SK-N-MC (cell line): ENCODE measurements at places on chromosomes 7 and 10.

GRCh38 chr10:103373544-103373943, 5.8 kb downstream of the TAF5 start:
- DNase-seq, result no peak

GRCh38 chr10:132820056-132820455, 34.1 kb upstream of the NKX6-2 start:
- no peak for DNase-seq

- DNase-seq, result no peak
Observed at GRCh38 chr10:30431435-30431911, 2.5 kb upstream of the MAP3K8 start.

- DNase-seq, result no peak
Observed at GRCh38 chr10:21675157-21675796, 141.2 kb downstream of the MLLT10 start.

DNA sequence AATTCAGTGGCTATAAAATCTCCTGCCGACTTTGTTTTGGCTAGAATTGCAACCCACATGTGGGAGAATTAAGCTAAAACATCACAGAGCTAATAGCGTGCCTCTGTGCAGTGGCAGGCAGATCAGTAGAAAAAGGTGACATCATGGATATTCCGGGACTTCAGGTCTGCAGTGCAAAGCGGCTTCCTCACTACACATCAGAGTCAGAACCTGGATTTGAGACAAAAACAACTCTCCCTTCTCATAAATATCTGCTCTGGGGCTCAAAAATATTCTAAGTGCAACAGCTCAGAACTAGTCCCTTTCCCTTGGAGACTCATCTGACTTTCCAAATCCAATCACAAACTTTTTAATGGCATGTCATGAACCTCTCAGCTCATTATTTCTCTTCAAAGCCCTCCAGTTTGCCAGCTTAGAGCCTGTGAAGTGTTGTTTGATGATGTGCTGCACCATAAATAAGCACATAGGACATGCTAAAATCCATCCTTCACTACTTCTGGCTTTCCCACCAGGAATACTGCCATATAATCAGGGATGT, 337.1 kb downstream of the RNLS start:
- DNase-seq, result no peak

DNA sequence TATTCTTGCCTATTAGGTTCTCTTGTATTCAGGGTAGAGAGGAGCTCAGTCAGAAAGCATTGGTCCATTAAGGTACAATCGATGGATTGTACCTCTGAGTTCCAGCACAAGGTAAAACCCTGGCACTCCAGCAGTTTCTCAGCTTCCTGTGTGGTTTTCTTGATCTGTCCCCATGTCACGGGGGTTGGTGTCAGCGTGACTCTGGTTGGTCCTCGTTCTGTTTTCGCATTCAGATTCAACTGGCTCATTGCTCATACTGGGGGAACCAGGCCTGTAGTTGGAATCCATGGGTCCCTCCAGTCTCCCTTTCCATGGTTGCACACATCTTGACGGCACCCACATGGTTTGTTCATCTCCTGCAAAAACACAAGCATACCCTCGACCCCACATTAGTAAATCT, 32.7 kb upstream of the RASGEF1A start:
- no peak for DNase-seq

DNA sequence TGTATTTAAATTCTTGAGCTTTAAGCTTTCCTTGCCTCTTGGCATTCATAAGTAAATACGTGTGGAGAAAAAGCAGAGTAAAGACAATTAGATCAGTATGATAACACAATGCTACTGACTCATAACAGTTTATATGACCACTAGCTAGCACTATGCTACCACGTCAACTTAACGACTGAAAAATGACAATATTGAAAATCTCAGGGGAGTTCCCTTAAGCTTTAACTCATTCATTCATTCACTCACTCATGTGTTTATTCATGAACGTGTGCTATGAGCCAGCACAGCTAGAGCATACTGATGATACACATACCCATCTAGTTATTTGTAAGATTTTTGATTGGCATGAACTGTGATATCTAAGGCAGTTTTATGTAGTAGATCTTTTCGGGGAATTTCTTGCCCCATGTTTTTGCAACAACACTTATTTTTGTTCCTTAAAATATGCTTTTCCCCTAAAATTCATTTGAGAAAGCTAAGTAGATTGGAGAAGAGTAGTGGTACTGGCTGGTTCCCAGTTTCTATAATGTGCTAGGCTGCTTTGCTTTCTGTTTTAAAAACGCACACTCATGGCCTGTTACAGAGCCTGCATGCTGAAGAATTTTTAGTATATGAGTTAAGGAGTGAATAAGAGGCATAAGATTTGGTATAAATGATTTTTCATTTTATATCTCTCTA, 57.4 kb upstream of the ACBD5 start:
- DNase-seq, result no peak

DNA sequence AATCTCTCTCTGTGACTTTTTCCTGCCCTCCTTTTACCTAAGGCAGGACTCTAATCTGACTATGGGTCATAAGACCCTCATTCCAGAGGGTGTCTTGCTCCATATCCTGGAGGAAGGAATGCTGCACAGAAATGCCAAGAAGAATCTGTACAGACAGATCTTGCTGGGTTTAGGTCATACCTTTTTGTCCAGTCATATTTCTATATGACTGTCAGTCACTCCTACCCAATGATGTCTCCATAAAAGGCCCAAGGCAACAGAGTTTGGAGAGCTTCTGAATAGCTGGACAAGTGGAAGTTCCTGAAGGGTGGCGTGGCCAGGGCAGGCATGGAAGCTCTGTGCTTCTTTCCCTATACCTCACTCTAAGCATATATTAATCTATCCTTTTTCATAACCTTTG, 47.5 kb downstream of the FEZF1 start:
- DNase-seq, result no peak

DNA sequence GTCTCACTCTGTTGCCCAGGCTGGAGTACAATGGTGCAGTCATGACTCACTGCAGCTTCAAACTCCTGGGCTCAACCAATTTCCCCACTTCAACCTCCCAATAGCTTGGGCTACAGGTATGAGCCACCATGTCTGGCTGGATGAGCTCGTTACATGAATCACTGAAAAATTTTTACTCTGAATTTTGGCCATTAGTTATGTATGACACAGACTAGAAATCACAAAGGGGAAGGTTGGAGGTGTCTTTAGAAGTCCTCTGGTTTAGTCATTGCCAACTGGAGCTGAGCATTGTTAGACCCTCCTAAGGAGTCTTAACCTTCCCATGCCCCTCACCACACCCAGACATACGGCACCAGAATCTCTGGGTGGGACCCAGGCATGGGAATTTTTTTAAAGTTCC, 34.7 kb downstream of the SVIL start:
- DNase-seq, result no peak
